ENCODE measurements at places on chromosomes 7 and 10.
A peak's percentile ranks its signal among the peaks of the same experiment; 100 is the strongest.

DNA sequence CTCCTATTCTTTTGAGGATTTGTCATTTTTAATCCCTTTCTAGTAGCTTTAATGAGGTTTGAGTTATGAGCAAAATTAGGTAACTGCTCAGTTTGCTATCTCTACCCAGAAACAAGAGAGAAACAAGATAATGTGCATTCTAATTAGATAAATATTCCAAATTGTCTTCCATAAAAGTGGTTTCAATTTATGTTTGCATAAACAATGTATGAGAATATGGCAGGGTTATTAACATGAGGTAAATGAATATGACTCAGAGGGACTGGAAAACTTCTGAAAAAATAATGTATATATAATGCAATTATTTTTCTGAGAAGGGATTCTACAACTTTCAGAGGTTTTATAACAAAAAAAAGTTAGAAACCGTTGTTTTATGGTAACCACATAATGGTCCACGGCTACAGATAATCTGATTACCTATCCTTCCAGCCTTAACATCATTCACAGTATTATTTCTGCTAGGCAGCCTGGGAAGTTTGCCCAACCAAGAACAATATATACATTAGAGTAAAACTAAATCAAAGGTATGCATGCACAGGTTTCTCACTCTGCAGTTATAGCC is 101.2 kb downstream of the CRPPA start:
- DNase-seq: no peak

GRCh38 chr10:111984057-111984456 is 199.5 kb downstream of the GPAM start:
- DNase-seq: no peak

DNA sequence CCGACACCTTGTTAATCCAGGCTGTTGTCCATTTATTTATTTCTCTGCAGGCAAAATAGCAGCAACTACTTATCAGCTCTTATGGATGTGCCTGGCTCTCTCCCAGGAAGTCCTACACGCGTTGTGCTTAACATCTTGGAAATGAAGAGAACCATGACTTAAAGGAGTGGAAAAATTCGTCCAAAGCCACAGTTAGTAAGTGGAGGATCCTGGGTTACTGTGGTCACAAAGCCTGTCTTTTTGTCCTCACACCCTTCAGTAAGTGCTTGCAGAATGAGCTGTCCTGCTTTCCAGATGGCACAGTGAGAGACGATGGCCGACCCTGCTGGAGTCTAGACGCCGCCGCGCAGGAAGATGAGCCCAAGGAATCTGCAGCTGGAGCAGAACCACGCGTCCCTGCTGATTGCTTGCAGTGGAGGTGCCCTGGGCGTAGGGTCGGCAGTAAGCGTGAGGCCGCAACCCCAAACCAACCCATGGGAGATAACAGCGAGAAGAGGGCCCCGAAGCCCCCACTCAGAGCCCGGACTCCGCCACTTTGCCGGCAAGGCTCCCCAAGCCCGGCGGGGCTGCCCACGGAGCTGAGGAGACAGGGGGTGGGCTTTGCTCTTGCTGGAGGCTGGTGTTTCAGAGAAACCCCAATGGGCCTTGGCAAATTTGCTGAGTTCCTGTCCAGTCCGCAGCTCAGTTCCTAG is 178.6 kb downstream of the CXCL12 start:
- DNase-seq: no peak

- DNase-seq: peak; percentile 81
Observed at GRCh38 chr10:36802490-36803153, 322.8 kb upstream of the ANKRD30A start.

GRCh38 chr7:77696643-77697534 is 630 bp downstream of the RSBN1L start:
- no peak for DNase-seq

DNA sequence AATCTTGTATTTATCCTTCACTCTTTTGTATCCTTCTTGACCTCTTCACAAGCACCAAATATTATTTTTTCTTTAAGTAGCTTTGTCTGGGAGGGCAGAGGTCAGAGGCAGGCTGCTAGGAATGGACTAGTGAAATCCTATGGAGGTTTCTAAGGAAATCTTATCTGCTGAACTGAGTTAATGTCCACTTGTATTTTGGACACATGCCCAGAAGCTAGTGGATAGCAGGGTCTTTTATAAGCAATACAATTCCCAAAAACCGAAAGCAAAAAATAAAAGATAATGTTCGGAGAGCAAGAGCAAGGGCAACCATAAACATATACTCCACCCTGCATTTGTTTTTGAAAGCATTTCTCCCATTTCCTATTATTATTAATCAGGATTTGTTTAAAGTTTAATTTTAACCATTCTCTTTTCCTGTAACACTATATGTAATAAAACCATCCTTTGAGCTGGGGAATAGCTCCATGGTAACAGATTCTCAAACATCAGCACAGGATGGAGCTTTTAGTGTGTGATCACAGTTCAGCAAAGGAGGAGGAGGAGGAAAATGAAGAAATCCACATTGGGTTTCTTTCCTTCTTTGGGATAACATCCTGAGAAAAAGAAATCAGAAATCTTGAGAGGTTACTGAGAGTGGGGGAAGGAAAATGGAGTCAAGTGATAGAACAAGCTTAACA is 328.2 kb upstream of the LRRN3 start:
- no peak for DNase-seq

- no peak for DNase-seq
Observed at GRCh38 chr7:11753433-11753832, 78.6 kb downstream of the THSD7A start.

DNA sequence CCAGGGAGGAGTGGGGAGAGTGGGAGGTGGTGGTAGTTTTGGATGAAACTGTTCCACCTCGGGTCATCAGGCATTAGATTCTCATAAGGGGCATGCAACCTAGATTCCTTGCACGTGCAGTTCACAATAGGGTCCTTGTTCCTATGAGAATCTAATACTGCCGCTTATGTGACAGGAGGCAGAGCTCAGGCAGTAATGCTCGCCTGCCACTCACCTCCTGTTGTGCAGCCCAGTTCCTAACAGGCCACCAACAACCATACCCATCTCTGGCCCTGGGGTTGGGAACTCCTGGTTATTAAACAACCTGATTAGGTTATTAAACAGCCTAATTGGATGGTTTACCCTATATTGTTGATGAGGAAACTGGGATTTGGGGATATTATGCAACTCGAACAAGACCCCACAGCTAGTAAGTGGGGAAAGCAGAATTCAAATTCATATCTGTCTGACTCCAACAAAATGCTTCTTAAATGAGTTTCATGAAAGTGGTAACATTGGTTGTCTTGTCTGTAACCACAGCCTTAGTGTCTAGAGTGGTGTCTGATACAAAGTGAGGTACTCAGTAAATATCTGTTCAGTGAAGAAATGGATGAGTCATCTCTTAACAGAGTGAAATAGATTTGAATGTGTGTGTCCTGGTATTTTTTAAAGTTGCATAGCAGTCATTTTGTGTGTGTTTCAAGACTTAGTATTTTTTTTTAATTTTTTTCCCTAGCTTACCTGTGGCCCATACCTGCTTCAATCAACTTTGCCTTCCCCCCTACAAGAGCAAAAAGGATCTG is 101.6 kb downstream of the HECTD2 start:
- DNase-seq: peak; percentile 23

DNA sequence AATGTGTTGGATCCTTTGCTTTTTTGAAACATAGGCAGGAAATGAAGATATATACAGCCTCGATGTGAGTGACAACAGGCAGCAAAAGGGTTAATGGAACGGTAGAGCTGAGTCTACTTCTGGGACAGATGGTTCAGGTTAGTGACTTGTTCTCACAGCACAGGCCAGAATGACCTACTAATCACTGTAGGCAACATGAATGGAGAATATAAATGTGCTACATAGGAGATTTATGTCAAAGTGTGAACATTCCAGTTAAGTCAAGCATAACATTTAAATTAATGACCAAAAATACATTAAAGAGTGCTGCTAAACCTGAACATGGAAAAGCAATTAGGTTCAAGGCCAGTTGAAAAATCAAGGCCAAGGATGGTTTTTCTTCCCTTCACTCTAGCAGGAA is 235.2 kb downstream of the POU6F2 start:
- no peak for DNase-seq

- DNase-seq: no peak
Observed at GRCh38 chr10:69662901-69663300, 32.9 kb downstream of the FAM241B start.

DNA sequence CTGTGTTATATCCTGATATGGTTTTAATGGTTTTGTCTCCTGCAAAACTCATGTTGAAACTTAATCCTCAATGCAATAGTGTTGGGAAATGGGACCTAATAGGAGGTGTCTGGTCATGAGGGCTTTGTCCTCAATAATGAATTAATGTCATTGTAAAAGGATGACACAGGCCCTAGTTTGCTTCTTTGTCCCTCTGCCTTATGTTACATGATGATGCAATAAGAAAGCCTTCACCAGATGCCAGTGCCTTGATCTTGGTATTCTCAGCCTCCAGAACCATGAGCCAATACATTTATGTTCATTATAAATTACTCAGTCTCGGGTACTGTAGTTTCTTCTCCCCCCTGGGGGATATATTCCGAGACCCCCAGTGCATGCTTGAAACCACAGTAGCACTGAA is 1247.4 kb upstream of the SORCS1 start:
- no peak for DNase-seq

DNA sequence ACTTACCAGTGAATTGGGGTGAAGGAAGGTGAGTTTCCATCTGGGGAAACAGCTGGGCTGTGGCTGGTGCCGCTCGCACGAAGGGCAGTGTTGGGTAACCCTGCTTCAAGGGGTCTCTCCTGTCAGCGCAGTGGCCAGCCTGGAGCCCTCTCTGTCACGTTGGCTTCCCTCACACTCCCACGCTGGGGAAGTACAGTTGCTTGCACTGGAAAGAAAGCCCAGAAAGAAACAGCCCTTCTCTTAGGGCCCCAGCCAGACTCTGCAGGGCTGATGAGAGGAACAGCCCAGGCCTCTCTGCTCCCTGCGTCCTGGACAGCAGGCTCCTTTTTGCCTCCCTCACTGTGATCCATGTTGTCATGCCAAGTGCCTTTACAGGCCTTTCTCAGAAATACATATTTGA is 40.3 kb upstream of the TRIM8 start:
- DNase-seq: no peak

- no peak for DNase-seq
Observed at GRCh38 chr7:95776561-95777185, 4.3 kb downstream of the DYNC1I1 start.

GRCh38 chr7:42414028-42414427 is 177.0 kb upstream of the GLI3 start:
- DNase-seq: no peak

GRCh38 chr7:132004529-132004928 is 448.1 kb upstream of the PODXL start:
- peak; percentile 80 for DNase-seq

DNA sequence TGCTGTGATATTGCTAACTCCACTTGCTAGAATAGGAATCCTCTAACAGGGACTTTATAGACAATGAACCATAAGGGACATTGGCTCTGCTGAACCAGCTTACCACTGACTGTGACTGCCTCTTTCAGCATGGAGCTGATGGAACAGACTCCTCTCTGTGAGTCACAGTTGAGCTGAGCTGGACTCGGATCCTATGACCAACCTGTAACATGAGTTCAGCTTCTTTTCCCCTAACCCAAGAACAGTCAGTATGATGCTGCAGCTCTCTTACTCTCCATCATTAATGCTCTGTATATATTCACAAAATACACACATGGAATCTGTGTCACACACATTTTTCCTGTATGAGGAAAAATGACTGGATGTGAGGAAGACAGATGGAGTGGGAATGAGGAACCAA is 177.9 kb upstream of the BET1 start:
- peak; percentile 51 for DNase-seq

DNA sequence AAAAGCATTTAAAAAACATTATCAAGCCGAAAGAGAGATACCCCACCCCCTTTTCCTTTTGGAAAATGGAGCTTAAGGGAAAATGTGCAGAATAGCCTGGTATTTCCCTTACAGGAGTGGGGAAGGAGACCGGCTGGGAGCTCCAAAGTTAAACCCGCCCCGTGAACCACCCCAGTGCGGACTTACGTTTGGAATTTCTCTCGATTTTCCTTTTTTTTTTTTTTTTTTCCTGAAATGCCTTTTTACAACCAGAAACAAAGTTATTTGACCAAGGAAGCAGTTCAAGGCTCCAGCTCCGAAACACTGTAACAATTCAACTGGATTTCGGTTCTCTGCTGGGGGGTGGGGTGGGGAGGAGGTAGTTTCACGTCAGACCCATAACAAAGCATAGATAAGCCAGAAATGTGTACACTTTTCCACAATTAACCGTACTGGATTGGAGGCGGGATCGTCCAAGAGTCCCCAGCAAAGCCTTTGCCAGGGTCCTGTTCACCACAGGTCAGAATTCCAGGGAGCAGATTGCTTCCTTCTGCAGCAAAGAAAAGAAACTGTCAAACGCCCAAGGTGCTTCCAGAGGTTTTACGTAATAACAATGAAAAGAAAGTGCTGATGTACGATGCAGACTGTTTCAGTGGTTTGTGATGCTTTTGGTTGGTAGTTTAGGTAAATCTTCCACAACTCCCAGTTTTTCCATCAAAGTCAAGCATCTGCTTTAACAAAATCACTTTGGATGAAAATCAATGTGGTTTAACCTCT is 6.7 kb downstream of the SKIDA1 start:
- DNase-seq: no peak

GRCh38 chr10:113743594-113743993 is 7.9 kb upstream of the PLEKHS1 start:
- no peak for DNase-seq

DNA sequence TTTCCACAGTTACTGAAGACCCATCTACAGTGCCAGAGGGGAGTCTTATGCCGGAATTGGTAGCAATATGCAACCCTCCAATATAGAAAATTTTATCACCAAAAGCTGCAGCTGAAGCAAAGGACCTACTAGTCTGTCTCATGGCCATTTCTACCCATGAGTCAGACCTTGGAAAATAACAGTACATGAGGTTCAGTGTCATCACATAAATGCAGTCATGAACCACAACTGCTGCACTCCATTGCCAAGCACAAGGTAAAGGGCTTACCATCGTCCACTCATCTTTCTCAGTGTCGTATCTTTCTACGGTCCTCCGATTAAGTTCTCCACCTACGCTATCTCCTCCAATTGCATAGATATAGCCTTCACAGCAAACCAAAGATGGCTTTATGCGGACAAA is 21.8 kb downstream of the KBTBD2 start:
- DNase-seq: no peak

- DNase-seq: no peak
Observed at GRCh38 chr10:42971251-42971599, 105.6 kb upstream of the RET start.

DNA sequence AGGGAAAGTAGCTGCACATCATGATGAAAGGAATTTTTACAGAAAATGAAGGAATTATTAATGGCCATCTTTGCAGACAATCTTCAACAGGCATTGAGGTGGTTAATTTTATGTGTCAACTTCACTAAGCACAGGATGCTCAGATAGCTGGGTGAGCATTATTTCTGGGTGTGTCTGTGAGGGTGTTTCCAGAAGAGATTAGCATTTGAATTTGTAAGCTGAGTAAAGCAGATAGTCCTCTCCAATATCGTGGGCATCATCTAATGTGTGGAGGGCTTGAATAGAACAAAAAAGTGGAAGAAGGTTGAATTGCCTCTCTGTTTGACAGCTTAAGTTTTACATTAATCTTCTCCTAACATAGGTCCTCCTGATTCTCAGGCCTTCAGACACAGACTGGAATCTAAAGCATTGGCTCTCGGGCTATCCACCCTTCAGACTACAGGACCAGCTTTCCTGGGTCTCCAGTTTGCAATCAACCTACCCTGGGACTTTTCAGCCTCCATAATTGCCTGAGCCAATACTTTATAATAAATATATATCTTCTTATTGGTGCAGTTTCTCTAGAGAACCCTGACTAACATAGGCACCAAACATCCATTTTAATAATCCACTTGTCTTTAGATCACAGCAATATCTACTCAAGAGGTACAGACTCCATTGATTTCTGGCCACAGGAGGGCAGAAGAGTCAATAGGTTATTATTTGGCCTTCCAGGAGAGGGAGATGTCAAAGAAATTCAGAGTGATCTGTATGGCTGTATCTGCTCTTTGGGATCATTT is 10.5 kb upstream of the CRPPA start:
- DNase-seq: no peak

Measured in astrocyte of the cerebellum (primary cell).